Activated CD8-positive, alpha-beta memory T cell treated with anti-CD3 and anti-CD28 coated beads for 1 hour (primary cell): ENCODE measurements at places on chromosomes 3 and 15.
A peak's percentile ranks its signal among the peaks of the same experiment; 100 is the strongest.

DNA sequence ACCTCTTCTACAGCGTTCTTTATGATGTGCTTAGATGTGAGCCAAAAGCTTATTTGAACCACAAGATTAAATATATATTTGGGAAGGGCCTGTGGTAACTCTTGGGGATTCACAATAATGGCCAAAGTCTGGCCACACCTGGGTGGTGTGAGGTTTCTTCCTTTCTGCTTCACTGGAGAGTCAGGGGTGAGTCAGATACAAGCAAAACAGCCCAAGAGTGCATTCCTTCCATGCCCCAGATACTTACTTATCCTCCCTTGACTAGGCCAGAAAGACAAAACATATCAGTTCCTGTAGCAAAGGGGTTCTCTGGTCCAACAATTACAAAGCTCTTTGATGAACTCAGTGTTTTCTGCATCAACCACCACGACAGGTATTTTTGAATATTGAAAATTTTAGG is 941 bp downstream of the ZBED2 start:
- DNase-seq, result no peak

- DNase-seq, result no peak
Observed at GRCh38 chr3:41301548-41301947, 102.2 kb downstream of the CTNNB1 start.

GRCh38 chr3:197394464-197395321 is 96.3 kb upstream of the DLG1 start:
- peak; percentile 5 for DNase-seq

DNA sequence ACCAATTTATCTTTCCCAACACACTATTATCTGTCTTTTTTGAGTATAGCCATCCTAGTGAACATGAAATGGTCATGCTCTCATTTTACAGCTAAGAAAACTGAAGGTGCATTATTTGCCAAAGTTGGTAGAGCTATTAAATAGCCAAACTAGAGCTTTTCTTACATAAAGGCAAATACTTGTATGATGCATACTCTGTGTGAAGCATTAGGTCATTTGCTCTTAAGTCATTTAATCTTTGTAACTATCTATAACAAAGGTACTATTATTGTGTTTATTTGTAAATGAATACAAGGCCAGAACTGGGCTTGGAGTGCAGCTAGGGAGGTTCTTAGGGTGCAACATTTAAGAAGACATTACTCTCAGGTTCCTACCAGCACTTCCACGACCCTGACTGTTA is 123.7 kb downstream of the THSD4 start:
- no peak for DNase-seq

- DNase-seq, result no peak
Observed at GRCh38 chr15:24898715-24899272, 56.0 kb upstream of the SNRPN start.

DNA sequence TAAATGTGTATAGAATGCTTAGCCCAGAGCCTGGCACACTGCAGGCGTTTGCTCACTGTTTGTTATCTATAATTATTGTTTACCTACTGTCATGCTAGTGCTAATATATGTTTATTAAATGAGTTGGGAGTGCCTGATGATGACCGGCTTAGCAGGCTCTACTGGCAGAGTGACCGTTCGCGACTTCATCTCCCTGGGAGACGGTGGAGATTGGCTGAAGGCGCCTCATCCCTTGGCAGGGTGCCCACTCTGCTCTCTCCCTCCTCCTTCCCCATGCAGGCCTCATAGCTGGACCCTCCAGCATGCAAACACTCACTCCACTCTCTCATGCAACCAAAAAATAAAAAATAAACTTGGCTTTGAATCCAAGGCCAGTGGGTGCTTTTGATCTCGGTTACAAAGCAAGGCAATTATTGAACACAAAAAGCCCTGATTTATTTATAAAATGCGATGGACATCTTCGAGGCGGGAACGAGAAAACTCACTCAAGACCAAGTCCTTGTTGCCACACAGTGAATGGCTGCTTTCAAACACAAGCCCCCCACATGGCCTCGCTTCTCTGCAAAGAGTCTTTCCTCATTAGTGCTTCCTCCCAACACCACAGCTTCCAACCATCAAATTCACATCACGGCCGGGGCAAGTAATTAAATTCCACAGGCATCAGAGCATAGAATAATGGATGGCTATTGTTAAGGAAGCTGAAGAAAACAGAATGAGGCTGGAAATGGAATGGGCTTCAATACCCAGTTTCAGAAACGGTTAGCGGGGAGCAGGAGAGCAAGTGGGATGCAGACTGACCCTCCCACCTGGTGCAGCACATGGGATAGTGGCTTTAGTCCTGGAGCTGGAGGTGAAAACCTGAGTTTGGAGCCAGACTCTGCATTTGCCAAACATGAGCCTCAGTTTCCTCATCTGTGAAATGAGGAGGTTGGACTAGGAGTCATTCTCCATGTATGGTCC is 135.7 kb upstream of the RAD18 start:
- no peak for DNase-seq

GRCh38 chr3:166388321-166388720 is 551.1 kb upstream of the BCHE start:
- DNase-seq, result no peak

- no peak for DNase-seq
Observed at GRCh38 chr3:178313716-178314115, 222.5 kb upstream of the KCNMB2 start.

GRCh38 chr15:35751413-35752133 is 205.6 kb upstream of the DPH6 start:
- DNase-seq, result no peak

DNA sequence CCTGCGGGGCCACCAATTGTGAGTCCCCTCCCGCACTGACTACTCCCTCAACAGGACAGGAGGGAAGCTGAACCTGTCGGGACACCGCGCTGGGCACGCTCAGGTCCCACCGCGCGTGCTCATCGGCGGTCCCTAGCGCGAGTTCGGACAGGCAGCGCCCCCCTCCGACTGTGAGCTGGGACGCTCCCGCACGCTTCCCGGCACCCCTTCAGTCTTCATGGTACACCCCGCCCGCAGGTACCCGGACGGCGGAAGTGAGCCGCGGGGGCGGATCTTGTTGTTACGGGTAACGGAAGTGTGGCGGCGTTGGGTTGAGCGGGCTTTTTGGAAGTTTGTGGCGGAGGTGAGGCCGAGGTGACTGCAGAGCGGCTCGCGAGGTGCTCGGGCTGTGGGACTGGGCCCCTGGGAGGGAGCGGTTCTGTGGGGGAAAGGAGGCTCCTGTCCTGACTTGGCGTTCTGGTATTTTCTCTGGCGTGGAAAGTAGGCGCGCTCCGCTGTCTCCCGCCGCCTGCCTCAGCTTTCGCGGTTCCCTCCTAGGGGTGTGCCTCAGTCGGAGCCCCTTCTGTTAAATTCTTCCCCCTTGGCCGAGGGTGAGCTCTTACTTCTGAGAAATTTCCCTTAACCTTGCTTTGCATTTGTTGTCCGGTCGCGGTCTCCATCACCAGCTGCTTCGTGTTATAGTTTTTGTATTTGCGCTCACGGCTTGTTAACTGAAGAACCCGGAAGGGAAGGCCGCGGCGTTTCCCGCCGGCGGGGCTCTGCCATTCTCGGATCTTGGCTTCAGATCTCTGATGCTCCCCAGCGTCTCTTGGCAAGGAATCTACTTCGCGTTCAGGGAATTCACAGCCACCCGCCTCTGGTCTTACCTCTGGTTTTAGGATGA is at the start of gene FANCI:
FANCI (plus strand) TSS at position 289 of the 883 bp plus-strand sequence. CDS start 3,669 bp downstream, outside the sequence.
- DNase-seq, result peak; percentile 95

- no peak for DNase-seq
Observed at GRCh38 chr3:52006017-52006819, 10.5 kb upstream of the RPL29 start.

DNA sequence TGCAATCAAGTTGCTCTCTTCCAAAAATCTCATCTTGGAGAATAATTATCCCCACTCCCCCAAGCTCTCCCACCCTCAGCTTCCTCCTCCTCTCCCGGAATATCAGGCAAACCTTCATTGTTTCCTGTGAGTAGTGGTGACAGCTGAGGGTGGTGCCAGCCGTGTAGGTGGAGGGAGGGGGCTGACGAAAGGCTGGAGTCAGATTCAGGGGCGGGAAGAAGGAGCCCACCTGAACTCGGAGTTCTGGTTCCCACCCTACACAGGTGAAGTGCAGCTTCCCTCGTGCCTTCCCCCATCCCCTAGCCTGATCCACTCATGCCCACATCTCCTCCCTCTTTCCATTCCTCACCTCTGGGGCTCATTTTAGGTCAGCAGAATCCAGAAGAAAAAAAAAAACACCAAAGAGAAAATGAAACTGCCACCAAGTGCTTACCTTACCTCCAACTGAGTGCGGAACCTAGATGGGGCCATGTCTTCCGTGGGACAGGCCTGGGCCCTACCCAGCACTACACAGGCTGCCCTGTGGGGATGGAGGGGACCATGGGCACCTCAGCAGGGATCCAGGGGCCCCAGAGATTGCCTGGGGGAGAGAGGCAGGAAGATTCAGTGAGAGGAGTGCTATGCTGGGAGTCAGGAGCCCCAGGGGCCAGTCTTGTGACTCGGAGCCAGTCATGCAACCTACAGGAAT is 81.3 kb downstream of the ADCY5 start:
- no peak for DNase-seq

DNA sequence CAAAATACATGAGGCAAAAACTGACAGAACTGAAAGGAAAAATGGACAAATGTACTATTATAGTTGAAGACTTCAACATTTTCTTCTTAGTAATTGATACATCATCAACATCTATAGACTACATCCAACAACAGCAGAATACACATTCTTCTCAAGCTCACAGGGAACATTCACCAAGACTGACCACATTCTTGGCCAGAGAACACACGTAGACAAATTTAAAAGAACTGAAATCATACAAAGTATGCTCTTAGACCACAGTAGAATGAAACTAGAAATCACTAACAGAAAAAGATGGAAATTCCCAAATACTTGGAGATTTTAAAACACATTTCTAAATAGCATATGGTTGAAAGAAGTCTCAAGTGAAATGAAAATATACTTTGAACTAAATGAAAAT is 55.1 kb upstream of the NSMCE3 start:
- no peak for DNase-seq

DNA sequence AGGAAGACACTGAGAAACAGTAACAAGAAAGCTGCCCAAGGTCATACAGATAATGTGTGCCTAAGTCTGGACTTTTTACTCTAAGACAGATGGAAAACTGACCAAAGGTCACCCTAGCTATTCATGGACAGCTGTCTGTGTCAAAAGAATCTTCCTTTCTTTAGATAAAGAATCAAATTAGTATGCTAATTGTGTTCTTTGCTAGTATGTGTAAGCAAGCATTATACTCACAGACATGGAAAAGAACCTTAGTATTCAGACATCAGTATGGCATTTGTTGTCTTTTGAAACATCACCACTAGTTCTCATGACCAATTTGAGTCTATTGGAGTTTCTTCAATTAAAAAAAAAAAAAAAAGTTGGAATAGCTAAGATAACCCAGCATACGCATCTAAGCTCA is 91.8 kb upstream of the SOX2 start:
- DNase-seq, result no peak

GRCh38 chr15:59591356-59591755 is 20.2 kb upstream of the GCNT3 start:
- DNase-seq, result no peak

GRCh38 chr3:84547207-84547606 is 411.6 kb upstream of the CADM2 start:
- no peak for DNase-seq

DNA sequence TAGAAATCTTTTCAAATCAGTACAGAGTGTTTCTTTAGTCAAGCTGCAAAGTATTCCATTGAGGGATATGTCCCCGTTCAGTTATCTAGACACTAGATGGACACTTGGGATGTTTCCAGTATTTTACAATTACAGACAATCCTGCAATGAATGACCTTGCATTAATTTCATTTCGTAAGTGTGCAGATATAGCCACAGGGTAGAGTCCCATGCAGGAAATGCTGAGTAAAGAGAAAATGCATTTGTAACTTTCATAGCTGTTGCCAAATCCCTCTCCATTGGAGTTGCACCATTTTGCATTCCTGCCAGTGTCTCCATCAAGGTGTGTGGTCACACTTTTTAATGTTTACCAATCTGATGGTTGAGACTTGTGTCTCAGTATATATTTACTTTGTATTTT is 92.5 kb downstream of the LIPC start:
- DNase-seq, result no peak
